ENCODE measurements at places on chromosomes 7 and 10.

GRCh38 chr10:70557876-70558275 lies 44.7 kb downstream of the PRF1 start:
- no peak for DNase-seq

DNA sequence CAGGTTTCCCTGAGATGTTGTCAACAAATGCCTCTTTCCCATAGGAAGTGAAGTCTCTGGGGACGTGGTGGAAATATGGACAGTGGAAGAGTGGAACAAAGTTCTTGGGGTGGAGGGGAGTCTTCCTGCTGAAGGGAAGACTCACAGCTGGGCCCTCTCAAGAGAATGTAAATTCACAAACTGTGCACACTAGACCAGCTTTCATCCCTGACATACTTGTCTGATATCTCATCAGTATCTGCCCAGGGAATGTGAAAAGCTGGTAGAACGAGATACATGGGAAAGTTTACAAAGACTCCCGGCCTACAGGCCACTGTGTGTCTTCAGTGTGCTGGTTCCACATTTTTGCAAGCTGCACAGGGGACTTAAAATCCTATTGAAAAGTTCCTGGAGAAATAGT lies 16.7 kb upstream of the CCDC3 start:
- DNase-seq = no peak

DNA sequence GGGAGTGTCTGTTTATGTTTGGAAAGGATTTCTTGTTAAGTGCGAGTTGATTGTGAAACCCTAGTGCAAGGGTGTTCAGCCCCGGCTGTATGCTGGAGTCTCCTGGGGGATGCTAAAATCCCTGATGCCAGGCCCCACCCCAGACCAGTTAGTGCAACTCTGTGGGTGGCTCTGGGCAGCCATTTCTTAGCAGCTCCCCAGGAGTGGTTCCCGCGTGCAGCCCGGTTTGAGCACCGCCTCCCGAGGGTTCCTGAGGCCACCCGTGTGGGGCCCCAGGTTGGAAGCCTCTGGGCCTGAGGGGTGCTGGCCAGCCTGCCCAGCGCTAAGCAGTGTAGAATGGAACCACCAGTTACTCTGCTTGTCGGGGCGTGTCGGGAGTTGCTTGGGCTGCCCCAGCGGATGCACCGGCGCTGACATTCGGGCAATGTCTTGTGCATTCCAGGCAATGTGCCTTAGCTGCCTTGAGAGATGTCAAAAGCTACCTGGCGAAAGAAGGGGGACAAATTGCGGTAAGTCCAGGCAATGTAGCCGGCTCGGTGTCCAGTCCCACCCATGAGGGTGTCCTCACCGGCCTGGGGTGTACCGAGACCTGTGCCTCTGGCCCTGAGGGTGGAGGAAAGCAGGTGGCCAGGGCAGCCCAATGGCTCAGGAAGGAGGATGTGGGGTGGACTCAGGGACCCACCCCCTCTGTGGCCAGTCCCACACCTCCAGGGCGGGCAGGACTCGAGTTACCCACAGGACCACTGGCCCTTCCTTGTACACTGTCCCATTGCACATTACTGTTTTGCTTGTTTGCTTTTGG lies 13.2 kb downstream of the PFKFB3 start:
- no peak for DNase-seq

DNA sequence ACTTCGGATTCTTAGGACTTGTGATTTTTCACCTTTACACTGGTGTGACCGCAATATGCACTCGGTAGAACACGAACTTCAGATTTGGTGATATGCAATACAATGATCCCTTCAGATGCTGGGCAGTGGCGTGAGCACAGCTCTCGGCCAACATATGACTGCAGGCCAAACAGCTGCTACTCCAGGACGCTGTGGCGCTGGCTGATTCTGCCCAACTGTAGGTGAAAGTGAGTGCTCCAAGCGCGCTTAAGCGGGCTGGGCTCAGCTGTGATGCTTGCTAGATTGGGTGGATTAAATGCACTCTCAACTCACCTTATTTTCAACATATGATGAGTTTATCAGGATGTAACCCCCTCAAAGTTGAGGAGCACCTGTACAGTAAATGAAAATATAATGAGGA lies 137.6 kb upstream of the RET start:
- DNase-seq = no peak

- DNase-seq = no peak
These were observed 15.3 kb upstream of the LIPA start for GRCh38 chr10:89266721-89267453.

GRCh38 chr7:142938611-142939010 lies 673 bp upstream of the LLCFC1 start:
- no peak for DNase-seq

GRCh38 chr10:78931321-78932053 lies 137.3 kb upstream of the ZMIZ1 start:
- DNase-seq = no peak

DNA sequence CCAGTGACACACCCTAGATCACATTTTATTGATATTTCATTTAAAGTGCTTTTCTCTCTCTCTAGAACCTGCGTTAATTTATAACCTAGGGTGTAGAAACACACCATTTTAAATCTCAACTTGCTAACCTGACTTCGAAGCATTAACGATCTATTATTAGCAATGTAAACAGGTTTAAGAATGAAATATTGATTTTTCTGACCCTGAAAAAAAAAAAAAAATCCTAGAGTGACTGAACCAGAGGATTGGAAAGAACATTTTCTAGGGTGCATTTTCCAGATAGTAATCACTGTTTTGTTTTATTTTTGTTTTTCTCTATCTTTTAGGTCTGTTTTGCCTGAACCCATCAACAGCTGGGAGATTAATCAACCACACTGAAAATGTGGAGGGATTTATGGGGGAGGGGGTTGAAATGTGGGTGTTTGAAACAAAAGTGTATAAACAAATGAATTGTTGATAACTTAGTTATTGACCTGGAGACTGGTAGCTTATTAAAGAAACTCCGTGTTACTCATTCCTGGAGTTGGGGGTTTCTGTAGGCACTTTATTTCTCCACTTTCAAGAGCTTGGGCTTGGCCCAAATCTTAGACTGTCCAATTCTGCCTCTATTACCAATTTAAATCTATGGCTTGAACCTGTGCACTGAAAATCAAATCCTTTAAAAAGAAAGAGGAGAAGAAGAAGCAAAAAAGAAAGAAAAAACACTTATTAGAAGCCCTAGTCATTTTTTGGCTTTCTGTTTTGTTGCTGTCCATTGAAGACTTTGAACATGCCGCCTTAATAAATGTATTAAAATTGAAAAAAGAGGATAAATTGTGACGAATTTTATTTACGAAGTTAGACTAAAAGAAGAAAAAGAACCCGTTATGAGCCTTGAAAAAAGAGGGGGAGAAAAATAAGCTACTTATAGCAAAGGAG lies 2.8 kb downstream of the HOXA2 start:
- DNase-seq = no peak

- DNase-seq = no peak
These were observed 315.7 kb downstream of the TNS3 start for GRCh38 chr7:47266131-47266706.

DNA sequence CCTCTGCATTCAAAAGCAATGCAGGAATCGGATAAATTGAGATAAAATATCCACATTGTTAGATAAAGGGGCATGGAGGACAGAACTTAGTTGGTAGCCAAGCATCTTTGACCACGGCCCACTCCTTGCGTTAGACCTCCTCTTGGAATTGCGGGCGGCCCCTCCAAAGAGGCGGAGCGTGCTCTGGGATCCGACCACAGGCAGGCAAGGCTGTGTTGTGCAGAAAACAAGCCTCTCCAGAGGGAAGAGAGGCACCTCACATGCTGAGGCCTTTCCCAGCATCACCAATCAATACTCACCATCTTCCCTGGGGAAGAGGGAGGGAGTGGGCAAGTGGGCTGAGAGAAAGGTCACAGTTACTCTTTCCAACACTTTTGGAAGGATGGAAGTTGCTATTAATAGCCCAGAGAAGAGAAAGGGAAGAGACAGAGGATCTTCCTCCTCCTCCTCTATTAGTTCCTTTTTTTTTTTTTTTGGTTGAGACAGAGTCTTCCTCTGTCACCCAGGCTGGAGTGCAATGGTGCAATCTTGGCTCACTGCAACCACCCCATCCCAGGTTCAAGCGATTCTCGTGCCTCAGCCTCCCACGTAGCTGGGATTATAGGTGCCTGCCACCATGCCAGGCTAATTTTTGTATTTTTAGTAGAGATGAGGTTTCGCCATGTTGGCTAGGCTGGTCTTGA lies 49.7 kb upstream of the NRF1 start:
- no peak for DNase-seq

- no peak for DNase-seq
These were observed 779.9 kb downstream of the GRM8 start for GRCh38 chr7:126472825-126473224.

DNA sequence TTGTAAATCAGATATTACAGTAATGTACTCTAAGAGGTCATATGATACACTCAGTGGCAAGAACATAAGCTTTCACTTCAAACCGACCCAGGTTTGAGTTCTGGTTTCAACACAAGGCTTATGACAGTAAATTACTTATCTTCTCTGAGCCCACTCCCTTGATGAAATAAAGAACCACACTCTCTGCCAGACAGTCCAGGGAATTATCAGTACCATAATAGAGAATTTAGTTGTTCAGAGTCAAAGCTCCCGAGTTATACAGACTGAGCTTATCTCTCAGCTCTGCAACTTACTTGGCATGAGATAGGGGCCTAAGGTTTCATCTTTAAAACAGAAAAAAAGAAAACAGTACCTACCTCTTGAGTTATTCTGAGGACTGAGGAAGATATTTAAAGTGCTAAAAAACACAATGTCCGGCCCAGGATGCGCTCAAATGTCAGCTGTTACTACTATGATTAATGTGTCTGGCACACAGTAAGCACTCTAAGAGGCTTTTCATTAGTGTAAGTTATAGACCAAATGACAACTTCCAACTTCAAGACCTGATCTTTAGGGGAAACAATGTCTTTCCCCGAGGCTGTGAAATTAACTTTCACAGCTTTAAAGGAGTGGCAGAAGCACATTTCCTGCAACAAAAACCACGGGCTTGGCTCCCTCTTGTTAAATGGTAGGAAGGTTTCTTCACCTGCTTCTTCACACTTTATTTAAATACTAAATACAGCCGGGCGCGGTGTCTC lies 38.1 kb downstream of the UBE2H start:
- DNase-seq = no peak

DNA sequence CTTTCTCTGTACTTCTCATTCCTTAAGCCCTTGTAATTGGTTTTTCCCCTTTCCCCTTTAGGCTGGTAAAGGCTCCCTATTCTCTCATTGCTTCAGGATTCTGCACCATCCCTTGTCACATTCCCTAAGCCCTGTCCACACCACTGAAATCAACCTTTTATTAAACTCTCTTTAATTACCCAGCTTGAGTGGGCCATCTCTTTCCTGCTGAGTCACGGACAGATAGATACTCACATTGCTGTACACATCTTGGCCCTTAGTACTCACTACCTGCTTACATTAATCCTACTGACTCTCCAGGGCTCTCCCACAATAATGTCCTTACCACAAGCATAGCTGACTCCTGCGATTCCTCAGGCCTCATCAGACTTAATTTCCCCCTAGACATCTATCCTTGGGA lies 94.0 kb upstream of the PCGF5 start:
- DNase-seq = no peak

- no peak for DNase-seq
These were observed 219.9 kb downstream of the TCF7L2 start for GRCh38 chr10:113169853-113170460.

- no peak for DNase-seq
These were observed 5.1 kb upstream of the EMX2 start for GRCh38 chr10:117537436-117537903.

DNA sequence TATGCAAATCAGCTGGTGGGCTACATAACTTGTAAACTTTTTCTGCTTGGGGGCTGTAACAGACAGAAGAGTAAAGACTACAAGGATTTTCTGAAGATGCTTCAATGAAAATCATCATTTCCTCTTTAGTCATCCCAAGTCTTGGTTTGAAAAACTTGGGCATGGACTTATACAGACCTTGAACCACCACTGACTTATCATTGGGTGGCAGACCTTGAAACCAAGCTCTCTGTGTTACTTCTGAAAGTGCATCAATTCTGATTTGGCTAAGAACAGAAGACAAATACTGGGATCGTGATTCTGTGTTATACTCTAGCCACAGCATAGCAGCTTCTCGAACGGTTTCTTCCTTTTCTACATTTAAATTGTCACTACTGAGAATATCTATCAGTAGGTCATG lies 21.3 kb downstream of the KBTBD2 start:
- DNase-seq = no peak

- DNase-seq = no peak
These were observed 151.9 kb upstream of the ITGB1 start for GRCh38 chr10:33109788-33110469.

- no peak for DNase-seq
These were observed 19.9 kb upstream of the ZNF138 start for GRCh38 chr7:64774204-64774842.

DNA sequence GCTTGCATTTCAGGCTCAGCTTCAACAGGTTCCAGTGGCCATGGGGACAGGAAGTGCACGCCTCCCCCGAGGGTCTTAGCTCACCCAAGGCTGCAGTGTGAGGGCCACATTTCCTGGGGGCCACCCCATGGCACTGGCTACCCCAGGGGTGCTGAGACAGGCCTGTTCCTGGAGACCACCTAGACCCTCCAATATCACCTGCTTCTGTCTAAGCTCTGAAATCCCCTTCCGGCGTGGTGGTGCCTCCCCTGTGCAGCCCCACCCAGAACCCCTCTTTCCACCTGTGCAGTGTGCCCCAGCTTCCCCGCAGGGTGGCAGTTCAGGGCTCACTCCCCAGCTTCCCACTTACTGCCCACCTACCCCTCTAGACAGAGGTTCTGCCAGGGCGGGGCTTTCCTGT lies 83.1 kb downstream of the ADARB2 start:
- no peak for DNase-seq

GRCh38 chr7:64884085-64884912 lies 18.8 kb upstream of the ZNF273 start:
- DNase-seq = no peak

- no peak for DNase-seq
These were observed 5.1 kb downstream of the BICC1 start for GRCh38 chr10:58517491-58518355.

Measured in activated T-helper 9 cell treated with anti-CD3 and anti-CD28 coated beads, Interleukin-2, amount 50 U/mL, for 16 hours (primary cell).